ENCODE measurements at places on chromosomes 13 and 19. TPM values are rescaled to one million over a fixed set of nuclear protein-coding genes. Genes with fewer than 3 reads are reported as not detected.

ARL11 gene
- total RNA-seq: 0.84 TPM

AXL gene
- total RNA-seq: 6.2 TPM

DNA sequence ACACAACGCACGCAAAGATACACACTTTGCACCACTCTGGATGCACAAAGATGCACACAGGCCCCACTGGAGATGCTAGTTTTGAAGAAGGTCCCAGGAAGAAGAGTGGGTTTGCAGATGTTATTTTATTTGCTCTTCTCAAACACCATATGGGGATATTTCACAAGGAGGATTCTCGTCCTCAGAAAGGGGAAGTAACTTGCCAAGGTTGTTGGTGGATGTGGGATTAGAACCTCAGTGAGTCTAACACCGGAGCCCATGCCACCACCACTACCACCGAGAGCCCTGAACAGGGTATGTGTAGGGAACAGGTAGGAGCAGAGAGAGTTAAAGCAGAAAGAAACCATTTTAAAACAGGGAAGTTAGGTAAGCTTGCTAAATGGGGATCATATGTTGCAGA lies 9.6 kb upstream of the CEACAM6 start:
- H3K36me3 ChIP-seq: no peaks in the 10 kb centered on the region
- DNase-seq: no peak
- H3K27ac ChIP-seq: peak overlapping the region; percentile 88
- H3K4me3 ChIP-seq: no peak overlapping the region
- H3K4me1 ChIP-seq: peaks cover 3% of the 10 kb centered on the region

CLN5 gene
- total RNA-seq: 26.5 TPM

MED25 gene
- total RNA-seq: 77.2 TPM

PABPC3 gene
- total RNA-seq: 0.35 TPM

ZNF69 gene
- 22.6 TPM for total RNA-seq

SYT5 gene
- 0.67 TPM for total RNA-seq

GGN gene
- total RNA-seq: 0.45 TPM

DNA sequence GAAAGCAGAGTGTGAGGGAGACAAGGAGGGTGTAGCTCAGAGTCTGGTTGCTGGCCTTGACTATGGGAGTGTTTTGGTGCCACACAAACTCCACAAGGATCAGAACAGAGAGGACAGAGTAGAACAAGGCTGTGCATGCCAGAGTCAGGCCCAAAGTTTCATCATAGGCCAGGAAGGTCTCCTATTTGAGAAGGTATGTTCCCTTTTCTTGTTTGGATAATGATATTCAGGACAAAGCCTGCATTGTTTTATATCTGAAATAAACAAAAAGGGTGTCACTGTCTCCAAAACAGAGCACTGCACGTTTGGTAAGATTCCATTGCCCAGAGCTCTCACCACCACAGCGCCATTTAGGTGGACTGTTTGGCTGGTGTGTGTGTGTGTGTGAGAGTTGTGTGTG lies 3.1 kb upstream of the ZSCAN5A start:
- no peak overlapping the region for H3K27ac ChIP-seq
- peaks cover 8% of the 10 kb centered on the region for H3K4me1 ChIP-seq
- no peak for DNase-seq
